ENCODE measurements at places on chromosomes 12 and 14. TPM values are rescaled to one million over a fixed set of nuclear protein-coding genes. Genes with fewer than 3 reads are reported as not detected.

Gene ACYP1
- 27.5 TPM for total RNA-seq

Gene DEGS2
- 2.1 TPM for total RNA-seq

Gene ERBB3
- 2.4 TPM for total RNA-seq

Gene CPNE6
- total RNA-seq, result not detected

Gene IL22
- total RNA-seq, result not detected

Gene CPSF6
- 55.6 TPM for total RNA-seq

Data from A549 treated with AZD2906 at 1 μM for 4 hours (cell line).